Osteoblast (primary cell): ENCODE measurements at places on chromosomes 2 and 18.

GRCh38 chr2:148920559-148920958 is 45.5 kb downstream of the KIF5C start:
- DNase-seq, result no peak

- DNase-seq, result no peak
Measured at GRCh38 chr2:111622859-111623258, 261.1 kb downstream of the ANAPC1 start.

DNA sequence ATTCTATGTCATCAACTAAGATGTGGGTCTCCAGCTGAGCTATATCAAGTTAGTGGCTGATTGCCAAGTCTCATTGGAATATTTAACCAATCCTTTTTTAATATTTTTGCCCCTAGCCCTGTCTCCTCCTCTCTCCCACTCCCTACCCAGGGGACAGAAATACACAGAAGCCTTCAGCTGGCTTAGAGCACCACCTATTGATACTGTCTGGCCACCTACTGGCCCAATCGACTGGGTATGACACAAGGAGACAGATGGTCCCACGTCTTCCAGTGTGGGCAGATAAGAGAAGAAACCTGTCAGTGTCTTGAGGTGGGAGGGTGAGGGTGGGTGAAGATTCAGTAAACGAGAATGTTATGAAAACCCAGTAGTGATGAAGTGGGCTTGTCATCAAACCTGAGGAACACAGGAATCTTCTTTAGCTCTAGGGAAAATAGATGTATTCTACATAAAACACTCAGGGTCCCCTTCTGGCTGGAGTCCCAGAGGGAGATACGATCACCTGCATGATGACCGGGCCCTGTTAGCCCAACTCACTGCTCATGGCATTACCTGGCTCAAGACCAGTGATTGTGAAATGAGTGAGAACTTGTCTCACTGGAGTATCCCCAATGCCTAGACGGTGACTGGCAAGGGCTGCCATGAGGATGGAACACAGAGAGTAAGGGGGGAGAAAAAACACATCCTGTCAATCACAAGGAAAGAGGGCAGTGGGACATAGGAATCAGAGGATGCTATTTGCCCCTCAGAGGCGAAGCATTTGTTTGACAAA is 26.7 kb downstream of the POLR1A start:
- no peak for DNase-seq

- peak; percentile 50 for DNase-seq
Measured at GRCh38 chr2:24981411-24982136, 9.8 kb upstream of the DNAJC27 start.

DNA sequence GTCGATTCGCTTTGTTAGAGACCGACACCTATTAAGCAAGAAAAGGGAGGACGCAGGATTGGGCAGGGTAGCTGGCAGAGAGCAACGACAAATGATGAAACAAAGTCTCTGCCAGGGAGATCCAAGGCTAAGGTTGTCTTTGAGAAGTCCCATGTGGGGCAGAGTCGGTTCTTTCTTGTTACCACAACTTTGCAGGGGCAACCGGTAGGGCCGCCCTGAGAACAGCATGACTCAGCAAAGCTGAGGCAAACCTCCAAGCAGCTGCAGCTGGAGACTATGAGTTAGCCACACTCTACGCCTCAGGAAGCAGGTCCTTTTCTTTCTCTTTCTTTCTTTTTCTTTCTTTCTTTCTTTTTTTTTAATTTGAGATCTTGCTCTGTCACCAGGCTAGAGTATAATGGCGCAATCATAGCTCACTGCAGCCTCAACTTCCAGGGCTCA is 452.3 kb upstream of the ID2 start:
- DNase-seq, result peak; percentile 89

- peak; percentile 69 for DNase-seq
Measured at GRCh38 chr2:27096748-27097297, 10.3 kb downstream of the KHK start.

DNA sequence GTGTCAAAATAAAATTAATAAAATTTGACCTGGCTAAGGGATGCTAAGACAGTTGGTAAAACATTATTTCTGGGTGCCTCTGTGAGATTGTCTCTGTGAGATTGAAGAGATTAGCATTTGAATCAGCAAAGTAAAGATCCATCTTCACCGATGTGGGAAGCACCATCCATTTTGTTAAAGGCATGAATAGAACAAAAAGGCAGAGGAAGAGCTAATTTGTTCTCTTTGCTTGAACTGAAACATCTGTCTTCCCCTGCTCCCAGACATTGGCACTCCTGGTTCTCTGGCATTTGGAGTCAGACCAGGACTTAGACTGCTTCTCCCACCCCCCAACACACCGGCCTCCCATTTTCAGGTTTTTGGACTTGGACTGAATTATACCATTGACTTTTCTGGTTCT is 603.8 kb upstream of the LINC00305 start:
- no peak for DNase-seq

DNA sequence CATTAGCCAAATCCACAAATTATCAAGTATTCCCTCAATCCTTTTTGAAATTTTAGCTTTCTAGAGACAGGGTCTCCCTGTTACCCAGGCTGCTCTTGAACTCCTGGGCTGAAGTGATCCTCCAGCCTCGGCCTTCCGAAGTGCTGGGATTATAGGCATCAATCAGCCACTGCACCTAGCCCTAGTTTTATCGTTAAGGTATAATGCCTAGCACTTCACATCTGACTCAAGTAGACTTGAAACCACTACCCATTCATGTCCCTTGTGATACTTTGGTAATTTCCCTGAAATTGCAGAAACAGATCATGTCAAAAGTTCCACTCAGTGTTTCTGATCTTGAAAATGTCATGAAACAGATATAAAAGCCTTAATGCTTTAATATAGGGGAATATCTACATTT is 26.3 kb downstream of the MEX3C start:
- DNase-seq, result no peak

DNA sequence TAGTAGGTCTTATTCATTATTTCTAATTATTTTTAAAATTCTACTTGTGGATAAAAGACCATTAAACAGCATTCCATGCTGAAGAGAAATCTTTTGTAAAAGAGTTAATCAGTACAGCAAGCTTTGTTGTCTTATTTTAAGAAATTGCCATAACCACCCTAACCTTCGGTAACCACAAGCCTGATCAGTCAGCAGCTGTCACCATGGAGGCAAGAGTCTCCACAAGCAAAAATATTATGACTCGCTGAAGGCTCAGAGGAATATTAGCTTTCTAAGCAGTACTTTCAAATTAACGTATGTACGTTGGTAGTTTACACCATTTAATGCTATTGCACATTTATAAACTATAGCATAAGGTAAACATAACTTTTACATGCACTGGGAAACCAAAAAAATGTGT is 650.5 kb upstream of the LINC00305 start:
- DNase-seq, result no peak

GRCh38 chr2:36270758-36271157 is 84.8 kb upstream of the CRIM1 start:
- no peak for DNase-seq

GRCh38 chr2:63856303-63856603 is 14.6 kb downstream of the UGP2 start:
- DNase-seq, result no peak

GRCh38 chr2:69387770-69388481 is 899 bp upstream of the GFPT1 start:
- no peak for DNase-seq

DNA sequence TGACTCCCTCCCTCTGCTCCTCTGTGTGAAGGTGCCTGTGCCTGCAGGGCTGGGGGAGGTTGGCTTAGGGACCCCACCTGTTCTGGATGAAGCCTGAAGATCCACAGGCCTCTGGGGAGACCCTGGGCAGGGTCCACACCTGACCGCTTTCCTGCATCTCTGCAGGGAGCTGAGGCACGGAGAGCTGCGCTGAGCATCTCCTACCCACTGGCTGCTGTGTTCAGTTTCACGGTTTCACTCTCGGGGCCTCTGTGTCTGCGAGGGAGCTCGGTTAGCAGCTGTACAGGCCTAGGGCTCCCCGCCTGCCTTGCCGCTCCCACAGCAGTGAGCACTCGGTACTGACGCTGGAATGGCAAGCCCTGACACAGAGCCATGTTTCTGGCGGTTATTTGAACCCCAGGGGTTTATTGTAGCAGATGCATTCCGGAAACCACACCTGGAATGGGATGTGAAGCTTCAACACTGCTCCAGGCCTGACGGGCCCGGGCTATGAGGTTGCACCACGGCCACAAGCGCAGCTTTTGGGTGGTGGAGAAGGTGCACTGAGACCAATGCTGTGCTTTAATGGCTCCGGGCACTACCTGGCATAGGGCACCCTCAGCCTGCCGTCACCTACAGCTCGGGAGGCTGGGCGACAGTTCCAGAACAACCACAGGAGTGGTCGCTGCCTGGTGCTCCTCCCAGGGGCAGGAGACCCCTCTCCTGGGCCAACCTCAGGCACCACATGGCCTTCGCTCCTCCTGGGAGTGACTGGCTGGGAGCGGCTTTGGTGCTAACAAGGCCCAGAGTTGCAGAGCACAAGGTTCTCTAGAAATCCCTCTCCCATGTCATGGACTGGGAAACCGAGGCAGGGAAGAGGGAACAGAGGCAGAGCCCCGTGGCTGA is 257.9 kb downstream of the NDUFA10 start:
- peak; percentile 47 for DNase-seq

- no peak for DNase-seq
Measured at GRCh38 chr2:37774976-37775907, 103.8 kb upstream of the CDC42EP3 start.

GRCh38 chr2:237434866-237435311 is 20.9 kb upstream of the COL6A3 start:
- DNase-seq, result peak; percentile 88

DNA sequence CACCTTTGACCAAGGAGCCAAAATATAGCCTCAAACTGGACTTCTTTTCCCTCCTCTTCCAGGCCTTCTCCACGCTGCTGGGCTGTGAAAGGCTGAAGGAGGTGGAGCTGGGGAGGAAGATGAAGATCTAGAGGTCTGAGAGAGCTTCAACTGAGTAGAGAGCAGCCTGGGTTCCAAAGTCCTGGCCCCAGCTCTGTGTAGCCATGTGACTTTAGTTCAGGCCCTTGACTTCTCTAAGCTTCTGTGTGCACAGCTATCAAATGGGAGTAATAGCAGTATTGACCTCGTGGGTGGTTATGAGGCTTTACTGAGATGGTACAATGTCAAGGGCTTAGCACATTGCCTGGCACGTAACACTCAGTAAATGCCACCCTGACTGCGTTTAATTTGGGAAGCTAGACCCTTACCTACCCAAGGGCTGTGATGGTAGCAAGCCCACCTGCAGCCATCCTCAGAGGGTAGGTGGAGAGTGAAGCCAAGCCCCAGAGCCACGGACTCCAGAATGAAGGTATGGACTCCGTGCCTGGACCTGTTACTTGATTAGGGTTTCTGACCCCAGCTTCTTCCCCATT is 38.4 kb downstream of the SERTAD2 start:
- no peak for DNase-seq

DNA sequence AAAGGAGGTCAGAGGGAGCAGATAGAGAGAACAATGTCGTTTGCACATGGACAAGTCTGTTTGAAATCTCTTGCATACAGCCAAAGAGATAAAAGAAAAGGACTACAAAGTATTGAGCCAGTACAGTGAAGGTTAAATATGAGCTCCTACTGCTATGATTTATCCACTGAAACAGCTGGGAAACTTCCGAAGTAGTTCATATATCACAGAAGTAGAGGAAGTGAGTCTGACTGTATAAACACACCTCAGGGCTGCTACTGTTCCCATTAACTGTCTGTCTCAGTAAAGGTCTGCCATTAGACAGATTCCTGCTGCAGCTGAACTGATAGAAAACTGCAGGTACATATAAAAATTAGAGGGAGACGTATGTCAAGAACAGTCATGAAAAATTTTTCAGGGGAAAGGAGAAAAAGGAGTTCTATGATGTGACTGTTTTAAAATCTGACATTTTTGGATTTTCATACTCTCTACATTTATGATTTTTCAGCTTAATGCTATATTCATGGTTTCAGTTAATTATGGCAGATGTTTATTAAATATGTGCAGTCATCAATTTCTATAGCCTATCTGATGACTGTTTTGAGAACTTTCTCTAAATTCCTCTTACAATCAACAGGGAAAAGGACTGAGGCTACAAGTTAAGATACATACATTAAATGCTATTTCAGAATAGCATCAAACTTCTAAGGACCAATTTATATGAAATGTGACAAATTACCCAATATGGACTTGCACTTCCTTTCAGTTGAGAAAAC is 364.7 kb downstream of the ERBB4 start:
- DNase-seq, result no peak

DNA sequence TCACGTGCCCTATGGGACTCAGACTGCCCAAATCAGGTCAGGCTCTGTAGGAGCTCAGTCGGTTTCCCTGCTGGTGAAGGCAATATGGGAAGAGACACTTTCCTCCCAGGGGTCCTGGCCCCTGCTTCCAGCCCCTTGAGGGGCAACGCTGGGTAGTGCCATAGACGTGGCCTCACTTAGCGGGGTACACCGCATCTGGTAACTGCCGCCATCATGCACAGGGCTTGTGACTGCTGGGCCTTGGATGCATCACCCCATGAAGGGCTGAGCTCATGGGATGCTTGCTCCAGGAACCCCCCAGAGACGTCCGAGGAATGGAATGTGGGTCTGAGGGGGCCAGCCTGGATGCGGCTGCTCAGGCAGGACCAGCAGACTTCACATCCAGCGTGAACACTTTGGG is 127.3 kb upstream of the HDAC4 start:
- no peak for DNase-seq

- no peak for DNase-seq
Measured at GRCh38 chr2:13545320-13545719, 828.6 kb downstream of the TRIB2 start.

- DNase-seq, result no peak
Measured at GRCh38 chr2:147924647-147925046, 79.8 kb downstream of the ACVR2A start.

DNA sequence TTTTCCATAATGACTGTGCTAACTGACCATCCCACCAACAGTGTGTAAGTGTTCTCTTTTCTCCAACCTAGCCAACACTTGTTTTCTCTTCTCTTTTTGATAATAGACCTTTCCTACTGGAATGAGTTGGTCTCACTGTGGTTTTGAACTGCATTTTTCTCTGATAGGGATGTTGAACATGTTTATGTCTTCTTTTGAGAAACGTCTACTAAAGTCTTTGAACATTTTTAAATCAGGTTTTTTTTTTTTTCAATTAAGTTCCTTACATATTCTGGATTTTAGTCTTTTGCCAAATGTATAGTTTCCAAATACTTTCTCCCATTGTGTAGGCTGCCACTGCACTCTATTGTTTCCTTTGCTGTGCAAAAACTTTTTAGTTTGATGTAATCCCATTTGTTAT is 405.5 kb upstream of the FIGN start:
- no peak for DNase-seq

DNA sequence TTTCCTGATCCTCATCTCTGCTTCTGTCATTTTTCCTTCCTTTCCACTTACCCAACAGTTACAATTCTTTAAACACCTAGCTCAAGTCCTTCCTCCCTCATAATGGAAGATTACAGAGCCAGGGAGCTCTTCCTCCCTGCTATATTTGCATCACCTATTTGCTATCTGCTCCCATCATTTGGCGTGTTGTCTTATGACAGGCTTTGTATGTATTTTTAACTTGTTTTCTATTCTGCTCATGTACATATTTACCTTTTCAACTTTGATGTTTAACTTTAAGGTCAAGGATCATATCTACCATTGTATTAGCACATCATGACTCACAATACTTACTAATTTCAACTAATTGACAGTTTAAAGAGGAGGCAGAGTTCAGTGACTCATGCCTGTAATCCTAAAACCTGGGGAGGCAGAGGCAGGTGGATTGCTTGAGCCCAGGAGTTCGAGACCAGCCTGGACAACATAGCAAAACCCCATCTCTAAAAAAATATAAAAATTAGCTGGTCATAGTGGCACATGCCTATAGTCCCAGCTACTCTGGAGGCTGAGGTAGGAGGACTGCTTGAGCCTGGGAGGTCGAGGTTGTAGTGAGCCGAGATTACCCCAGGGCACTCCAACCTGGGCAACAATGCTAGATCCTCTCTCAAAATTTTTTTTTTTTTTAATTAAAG is 308.0 kb upstream of the STON1 start:
- DNase-seq, result no peak
